ENCODE measurements at places on chromosomes 4 and X.

DNA sequence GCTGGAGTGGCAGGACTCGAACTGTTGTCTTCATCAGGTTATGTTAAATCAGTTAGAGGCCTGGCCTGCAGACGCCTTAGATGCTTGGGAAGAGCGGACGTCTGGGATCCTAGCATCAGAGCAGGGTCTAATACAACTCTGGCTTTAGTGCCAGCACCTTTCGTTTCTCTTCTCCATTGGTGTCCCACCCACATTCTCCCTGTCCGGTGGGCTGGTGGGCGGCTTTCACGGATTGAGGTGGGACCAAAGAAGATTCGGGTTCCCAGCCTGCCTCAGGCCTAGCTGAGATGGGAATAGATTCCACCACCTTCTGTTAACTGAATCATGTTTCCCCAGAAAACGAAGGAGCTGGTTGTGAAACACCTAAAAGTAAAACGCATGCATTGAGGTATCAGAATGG is 939 bp downstream of the PDK3 start:
- no peak for DNase-seq

DNA sequence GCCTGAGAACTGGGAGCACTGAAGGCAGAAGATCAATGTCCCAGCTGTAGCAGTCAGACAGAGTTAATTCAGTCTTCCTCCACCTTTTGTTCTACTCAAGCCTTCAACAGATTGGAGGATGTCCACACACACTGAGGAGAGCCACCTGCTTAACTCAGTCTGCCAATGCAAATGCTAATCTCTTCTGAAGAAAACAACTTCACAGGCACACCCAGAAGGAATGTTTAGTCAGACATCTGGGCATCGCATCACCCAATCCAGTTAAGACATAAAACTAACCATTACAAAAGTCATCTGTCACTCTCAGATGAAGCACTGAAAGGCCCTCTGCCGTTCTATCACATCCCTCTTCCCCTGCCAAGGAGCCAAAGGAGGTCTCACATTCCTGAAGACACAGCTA is 173.7 kb downstream of the CENPC start:
- DNase-seq = no peak

DNA sequence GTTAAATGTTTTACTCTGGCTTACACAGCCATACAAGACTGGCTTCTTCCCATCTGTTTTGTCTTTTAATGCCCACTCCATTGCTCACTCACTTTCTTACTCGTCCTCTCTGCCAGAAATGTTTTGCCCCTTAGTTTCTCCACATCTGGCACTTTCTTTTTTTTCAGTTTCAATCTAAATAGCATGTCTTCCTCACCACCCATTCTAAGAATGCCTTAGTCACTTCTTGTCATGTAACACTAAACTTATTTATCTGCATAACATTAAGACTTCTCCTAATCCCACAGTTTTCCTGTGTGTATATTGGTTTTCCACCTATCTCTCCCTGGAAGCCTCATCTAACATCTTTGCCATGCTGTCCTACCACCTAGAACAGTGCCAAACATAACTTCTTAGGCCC is 119.3 kb downstream of the ADAMTS3 start:
- no peak for DNase-seq

- no peak for DNase-seq
Measured at GRCh38 chrX:121823406-121823805, 776.0 kb downstream of the GLUD2 start.

GRCh38 chr4:986879-987623 is at the start of gene IDUA:
TSS of gene IDUA (plus strand) at chr4:987044. CDS start at chr4:987085, 41 bp downstream.
- peak; percentile 82 for DNase-seq

DNA sequence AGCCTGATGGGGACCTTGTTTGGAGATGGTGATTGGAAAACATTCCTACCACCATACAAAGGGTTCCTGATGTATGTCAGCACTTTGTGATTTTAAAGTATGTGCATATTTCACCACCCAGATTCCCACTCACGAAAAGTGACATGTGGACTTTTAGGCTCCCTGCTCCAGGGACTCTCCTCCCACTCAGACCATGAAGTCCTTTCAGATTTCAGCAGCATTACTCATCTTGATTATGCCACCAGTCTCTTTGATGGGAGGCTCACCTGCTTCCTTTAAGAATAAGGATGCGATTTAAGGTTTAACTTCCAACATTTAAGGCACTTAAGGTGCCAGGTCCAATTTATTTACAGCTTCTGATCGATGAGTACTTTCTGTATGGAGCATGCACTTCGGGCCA is 204.4 kb downstream of the PPARGC1A start:
- DNase-seq = peak; percentile 27

DNA sequence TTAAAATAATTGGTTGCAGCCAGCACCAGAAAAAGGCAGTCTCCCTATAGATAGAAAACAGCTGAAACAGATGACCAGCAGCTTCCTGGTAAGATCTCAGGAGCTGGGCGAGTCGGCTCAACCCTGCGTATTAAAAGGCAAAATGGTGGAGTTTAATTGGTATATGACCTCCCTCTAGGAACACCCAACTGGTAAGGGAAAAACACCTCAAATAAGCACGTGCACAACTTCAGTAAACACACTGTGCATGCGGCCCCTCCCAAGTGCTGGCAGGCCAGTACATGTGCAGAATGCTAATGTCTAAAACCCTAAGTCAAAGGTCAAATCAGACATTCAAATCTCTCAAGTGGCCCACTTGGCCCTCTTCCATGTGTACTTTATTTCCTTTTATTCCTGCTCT is 103.2 kb upstream of the PDE5A start:
- no peak for DNase-seq

DNA sequence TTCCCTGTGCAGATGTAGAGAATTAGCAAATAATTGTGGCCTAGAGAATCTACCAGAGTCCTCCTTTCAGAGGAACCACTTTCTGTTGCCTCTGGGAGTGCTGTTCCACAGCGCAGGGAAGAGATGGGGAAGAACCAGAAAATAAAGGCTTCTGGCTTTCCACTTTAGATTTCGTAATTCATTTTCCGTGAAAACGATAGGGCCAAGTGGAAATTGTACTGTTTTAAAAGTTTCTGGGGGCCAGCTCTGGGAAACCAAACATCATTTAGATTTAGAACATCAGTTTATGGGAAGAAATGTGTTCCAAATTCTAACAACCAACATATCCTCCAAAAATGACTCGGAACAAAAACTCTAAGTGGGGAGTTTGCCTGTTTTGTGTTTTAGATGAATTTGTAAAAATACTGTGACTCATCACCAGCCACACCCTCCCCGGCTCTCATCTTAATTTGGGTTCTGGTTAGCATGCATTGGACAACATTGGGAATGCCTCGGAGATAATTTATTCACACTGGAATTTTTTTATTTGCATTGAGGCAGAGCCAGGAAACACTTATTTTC is 65.2 kb upstream of the LNX1 start:
- DNase-seq = no peak

- no peak for DNase-seq
Measured at GRCh38 chr4:13415068-13415785, 68.9 kb downstream of the RAB28 start.

GRCh38 chr4:142141224-142141623 is 504.8 kb downstream of the IL15 start:
- DNase-seq = no peak

- DNase-seq = no peak
Measured at GRCh38 chr4:4866124-4866865, 6.8 kb downstream of the MSX1 start.

- DNase-seq = no peak
Measured at GRCh38 chr4:7651461-7651921, 216.8 kb upstream of the PSAPL1 start.

DNA sequence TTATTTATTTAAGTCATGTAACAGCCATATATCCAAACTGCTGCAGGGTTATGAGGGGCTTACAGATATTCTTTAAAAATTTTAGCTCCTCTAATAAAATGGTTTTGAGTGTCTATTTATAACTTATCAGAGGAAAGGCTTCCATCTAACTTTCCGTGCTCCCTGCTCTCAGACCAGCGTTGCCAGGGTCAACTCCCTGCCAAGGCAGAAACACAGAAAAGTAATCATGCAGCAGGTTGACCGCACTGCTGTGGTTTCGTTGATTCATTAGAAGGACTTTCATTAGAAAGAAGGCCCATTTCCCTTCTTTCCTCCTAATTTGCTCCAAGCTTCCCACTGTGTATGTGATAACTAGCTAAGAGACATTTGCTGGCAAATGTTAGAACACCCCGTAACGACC is 33.9 kb downstream of the BCLAF3 start:
- DNase-seq = no peak

GRCh38 chrX:154021131-154021611 is 1.5 kb upstream of the IRAK1 start:
- no peak for DNase-seq

GRCh38 chrX:68571610-68572311 is 72.9 kb downstream of the YIPF6 start:
- peak; percentile 39 for DNase-seq

DNA sequence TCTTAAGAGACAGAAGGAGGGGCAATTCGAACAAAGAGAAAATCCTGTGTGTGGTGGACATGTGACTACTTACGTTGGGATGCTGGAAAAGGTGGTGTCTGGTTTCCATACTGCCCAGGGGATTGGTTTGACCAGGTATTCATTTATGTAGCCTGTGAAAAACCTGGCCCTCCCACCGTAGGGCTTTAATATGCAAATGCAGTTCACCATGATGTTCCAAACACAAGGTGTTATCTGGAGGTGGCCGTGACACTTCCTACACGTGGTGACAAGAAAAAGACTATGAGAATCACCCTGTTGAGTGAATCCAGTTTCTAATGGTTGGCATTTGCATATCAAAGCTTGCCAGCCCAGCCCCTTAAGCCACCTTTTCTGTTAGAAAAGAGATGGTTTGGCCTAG is 27.9 kb downstream of the UGT2B4 start:
- no peak for DNase-seq

- no peak for DNase-seq
Measured at GRCh38 chr4:142809559-142809958, 36.5 kb downstream of the INPP4B start.

DNA sequence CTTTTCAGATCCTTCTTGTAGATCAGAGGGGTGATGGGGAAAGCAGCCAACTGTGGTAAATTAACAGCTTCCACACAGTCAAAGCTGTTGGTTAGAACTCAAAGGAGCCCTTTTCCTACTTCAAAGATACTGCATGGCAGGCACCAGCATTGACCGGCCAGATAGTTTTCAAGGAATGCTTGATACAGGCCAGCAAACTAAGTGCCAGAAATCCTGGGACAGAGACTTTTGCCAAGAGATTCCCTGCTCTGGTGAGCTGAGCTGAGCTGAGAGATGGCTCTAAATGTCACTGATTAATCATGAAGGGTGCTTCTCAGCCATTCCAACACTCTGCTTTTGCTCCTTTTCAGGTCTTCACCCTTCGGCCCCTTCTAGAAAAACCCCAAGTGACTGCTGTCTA is 131.6 kb upstream of the MED14 start:
- no peak for DNase-seq

DNA sequence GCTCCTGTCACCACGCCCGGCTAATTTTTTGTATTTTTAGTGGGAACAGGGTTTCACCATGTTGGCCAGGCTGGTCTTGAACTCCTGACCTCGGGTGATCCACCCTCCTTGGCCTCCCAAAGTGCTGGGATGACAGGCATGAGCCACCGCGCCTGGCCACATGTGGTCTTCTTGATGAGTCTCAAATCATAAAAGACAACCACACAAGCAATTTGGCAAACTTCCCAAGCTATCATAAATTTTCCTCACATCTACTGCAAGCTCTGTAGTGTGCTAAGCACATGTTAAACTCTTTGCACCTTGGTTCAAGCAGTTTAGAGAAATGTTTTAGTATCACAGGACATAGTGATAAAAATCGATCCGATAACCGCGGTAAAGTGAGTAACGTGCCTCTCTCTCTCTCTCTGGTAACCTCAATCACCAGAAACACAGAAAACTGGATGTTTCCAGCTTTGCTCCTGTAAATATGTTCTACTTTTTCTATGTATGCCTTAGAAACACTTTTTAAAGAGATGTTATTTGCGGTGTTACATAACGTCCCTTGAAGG is 256.8 kb downstream of the DHRSX start:
- no peak for DNase-seq

GRCh38 chrX:50497114-50497513 is 26.5 kb upstream of the DGKK start:
- no peak for DNase-seq

- DNase-seq = peak; percentile 85
Measured at GRCh38 chr4:98657531-98658286, 702 bp downstream of the TSPAN5 start.

GRCh38 chrX:155767876-155768769 is 113.0 kb upstream of the VAMP7 start:
- peak; percentile 16 for DNase-seq

DNA sequence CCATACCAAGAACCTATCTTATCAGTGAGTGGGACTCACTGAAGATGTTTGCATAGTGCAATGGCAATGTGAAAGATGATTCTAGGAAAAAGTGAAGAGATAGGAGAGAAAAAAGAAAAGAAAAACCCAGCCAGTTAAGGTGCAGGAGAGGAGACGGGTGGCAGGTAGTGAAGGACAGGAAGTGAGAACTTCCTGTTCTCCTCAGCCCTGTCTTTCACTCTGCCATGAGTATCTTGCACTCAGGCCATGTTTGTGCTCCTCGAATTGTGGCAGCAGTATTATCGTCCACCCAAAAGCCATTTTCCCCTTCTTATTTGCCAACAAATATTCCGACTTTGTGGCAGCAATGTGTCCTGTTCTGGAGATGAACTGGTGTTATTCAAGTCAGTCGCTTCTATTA is 8.6 kb upstream of the ENPEP start:
- DNase-seq = no peak

DNA sequence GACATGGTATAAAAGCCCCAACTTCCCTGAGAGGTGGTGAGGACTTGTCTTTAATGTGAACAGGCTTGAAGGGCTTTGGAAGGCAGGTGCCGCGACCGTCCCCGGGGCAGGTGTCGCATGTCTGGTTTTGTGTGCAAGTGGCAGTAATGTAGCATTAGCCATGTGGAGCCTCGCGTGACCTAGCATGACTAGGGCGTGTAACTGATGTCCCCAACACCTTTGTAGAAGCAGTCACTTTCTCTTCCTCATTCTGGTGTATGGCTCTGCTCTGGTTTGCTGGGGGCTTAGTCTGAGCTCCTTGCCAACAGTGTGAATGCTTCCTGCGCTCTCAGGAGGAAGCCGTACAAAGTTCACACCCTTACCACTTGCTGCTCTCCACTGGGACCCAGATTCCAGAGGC is 145.7 kb downstream of the AMMECR1 start:
- DNase-seq = no peak

DNA sequence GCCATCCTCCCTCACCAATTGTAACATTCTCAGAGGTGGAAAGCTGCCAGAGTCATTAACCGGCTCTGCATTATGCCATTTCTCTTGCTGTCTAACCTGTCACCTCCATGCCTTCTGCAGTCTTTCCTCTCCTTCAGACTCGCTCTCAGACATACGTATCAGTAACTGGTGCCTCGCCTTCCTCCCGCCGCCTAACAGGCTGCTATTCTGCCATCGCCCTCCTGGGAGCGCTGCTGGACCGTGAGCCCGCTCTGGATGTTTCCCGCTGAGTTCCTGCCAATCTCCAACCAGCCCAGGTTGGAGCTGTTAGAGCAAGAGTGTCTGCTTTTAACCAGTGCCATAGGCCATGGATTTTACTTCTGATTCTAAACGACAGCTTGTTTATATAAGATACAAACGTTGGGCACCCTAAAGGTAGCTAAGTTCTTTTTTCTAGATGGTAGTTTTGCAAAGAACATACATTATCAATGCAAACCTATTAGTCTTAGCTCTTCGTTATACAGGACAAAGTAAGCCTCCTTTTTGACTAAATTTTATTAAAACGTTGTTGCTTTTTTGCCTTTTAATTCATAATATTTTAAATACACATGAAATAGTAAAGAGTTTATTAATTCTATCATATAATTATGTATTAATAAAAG is 59.5 kb upstream of the NEIL3 start:
- DNase-seq = peak; percentile 45
